Tibial nerve (tissue), 4 donors: ENCODE measurements at places on chromosomes 12 and 14.

GRCh38 chr14:61712137-61712536, 16.8 kb downstream of the HIF1A start:
- DNase-seq, result no peak

GRCh38 chr14:45198551-45198950, 54.5 kb downstream of the MIS18BP1 start:
- DNase-seq, result no peak

DNA sequence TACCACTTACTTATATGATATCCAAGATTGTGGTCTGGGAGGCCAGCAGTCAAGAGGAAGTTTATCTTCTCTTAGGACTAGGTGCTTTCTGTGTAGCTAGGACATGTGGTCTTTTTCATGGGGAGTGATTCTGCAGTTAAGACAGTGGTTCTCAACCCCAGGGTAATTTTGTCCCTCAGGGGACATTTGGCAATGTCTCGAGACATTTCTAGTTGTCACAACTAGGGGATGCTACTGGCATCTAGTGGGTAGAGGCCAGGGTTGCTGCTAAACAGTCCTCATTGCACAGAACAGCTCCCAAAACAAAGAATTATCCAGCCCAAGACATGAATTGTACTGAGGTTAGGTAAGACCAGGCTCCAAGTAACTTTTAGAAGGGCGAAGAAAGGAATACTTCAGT, 20.0 kb downstream of the AMDHD1 start:
- no peak for DNase-seq

- no peak for DNase-seq
Observed at GRCh38 chr12:56980268-56980667, 22.9 kb upstream of the RDH16 start.

DNA sequence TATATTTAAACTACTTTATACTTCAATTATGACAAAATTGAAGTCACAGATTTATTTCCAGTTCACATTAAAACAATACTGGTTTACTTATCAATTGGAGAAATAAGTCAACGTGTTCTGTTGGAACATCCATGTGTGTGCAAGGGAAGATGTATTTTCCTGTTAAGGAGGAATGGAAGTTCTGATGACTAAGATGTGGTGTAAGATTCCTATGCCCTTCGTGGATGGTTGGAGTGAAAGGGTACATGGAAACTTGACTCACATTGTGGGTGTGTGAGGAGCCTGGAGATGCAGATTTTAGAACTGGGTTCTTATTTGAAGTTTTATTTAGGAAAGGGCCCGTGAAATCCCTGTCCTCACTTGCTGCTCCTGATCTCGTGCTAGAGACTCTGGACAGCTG, 95.3 kb downstream of the CATSPERB start:
- no peak for DNase-seq

DNA sequence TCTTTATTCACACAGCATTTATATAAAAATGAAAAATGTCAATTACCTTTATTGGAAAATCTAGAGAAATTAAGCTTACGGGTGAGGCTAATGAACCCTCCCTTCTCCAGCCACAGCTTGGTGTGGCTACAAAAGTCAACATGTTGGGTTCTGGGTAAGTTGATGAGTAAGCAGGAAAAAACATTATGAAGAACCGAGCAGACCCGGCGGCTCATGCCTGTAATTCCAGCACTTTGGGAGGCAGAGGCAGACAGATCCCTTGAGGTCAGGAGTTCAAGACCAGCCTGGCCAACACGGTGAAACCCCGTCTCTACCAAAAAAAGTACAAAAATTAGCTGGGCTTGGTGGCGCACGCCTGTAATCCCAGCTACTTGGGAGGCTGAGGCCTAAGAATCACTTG, 10.9 kb downstream of the NAA25 start:
- DNase-seq, result no peak

DNA sequence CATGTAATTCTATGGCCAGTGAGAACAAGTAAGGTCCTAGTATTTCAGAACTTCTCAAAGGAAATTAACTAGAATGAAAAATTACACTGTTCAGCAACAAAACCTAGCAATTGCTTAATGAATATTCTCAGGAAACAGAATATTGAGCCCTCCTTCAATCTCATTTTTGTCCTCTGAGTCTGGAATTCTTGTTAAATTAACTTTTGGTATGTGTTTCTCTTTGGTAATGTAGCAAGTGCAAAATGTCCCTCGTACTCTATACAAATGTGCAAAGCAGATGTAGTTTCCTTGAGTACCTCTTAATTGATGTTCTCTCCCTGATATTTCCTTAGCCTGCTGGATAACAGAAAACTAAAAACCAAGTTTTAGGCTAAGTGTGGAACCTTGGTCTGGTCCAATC, 190.8 kb upstream of the CNOT2 start:
- no peak for DNase-seq

GRCh38 chr12:28583701-28584261, 393.5 kb downstream of the CCDC91 start:
- no peak for DNase-seq

GRCh38 chr12:48696626-48697025, 14.6 kb upstream of the KANSL2 start:
- DNase-seq, result no peak

DNA sequence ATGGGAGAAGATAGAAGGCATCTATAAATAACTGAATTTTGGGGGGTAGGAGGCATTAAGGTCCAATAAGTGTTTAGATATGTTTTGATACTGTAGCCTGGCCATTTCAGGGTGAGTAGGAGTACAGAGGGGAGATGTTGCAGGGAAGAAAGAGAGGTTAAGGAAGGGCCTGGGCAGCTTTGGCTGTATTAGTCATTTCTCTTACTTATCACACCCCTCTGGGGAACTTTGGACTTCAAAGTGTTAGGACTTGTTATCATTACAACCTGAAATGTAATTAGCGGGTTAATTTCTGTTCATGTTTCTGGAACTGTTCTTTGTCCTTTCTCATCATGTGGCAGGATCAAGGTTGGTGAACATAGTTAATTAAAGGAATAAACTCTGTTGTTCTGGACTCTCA, 40.3 kb downstream of the SUSD6 start:
- no peak for DNase-seq

DNA sequence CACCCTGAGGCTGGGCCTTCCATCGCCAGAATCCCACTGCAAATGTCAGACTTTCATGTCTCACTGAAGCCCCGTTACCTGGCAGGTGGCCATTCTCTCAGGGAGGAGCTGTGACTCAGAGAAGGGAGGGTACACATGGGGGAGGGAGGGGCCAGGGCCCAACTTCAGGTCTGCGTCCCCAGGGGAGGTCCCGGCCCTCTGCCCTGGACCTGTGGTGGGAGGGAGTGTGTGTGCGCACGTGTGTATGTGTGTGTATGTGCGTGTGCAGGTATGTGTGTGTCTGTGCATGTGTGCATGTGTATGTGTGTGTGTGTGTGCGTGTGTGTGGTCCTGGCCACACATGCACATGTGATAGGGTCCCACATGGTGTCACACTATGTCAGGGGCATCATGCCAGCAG, 50.9 kb downstream of the MVK start:
- DNase-seq, result no peak

- no peak for DNase-seq
Observed at GRCh38 chr12:52045794-52046199, 5.4 kb upstream of the NR4A1 start.

- no peak for DNase-seq
Observed at GRCh38 chr12:12877153-12877768, 14.1 kb upstream of the GPRC5A start.

GRCh38 chr14:63895510-63895909, 42.7 kb downstream of the SYNE2 start:
- DNase-seq, result no peak

DNA sequence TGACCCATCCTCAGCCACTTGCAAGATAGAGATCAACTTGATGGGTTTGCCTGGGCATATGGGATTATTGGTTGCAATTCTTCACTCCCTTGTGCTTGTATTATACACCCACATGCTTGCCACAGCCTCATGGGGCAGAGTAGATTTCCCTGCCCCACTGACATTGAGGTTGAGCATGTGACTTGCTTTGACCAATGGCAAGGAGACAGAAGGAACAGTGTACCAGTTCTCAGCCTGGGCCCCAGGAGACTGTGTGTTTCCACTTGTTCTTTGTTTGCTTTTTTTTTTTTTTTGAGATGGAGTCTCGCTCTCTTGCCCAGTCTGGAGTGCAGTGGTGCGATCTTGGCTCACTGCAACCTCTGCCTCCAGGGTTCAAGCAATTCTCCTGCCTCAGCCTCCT, 31.8 kb downstream of the CALM1 start:
- no peak for DNase-seq

DNA sequence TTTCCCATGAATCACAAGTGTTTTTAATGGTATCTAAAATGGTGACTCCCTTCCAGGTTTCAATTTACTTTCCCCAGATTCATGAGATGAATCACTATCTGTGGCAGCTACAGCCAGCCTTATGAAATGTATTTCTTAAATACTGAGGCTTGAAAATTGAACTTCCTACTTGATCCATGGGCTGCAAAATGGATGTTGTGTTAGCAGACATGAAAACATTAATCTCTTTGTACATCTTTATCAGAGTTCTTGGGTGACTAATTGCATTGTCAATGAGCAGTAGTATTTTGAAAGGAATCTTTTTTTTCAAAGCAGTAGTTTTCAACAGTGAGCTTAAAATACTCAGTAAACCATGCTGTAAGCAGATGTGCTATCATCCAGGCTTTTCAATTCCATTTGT, 250.8 kb downstream of the SLC6A15 start:
- DNase-seq, result no peak

GRCh38 chr14:67951529-67952135, 132.1 kb downstream of the RAD51B start:
- DNase-seq, result no peak

DNA sequence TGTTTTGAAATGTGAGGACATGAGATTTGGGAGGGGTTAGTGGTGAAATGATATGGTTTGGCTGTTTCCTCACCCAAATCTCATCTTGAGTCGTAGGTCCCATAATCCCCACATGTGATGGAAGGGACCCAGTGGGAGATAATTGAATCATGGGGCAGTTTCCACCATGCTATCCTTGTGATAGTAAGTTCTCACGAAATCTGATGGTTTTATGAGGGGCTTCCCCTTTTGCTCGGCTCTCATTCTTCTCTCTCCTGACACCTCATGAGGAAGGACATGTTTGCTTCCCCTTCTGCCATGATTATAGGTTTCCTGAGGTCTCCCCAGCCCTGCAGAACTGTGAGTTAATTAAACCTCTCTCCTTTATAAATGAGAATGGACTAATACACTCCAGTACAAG, 18.0 kb downstream of the GALNT6 start:
- no peak for DNase-seq

DNA sequence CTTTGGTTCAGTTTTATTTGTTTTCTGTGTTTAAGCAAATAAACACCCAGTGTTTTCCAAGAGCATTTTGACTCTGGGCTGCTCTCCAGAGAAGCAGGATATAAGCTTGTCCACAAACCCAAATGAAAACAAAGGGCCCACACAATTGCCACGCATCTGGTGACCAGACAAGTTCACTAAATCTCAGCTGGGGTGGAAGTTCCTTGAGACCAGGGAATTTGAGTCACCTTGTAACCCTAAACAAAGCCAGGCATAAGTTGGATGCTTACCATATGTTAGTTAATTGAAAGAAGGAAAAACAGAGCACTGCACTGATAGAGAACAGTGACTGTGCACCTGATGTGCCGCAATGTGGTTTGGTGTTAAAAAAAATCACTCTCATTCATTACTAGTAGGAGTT, 1.6 kb upstream of the TXNRD1 start:
- no peak for DNase-seq

- no peak for DNase-seq
Observed at GRCh38 chr14:60651796-60652673, 2.8 kb upstream of the SIX1 start.

DNA sequence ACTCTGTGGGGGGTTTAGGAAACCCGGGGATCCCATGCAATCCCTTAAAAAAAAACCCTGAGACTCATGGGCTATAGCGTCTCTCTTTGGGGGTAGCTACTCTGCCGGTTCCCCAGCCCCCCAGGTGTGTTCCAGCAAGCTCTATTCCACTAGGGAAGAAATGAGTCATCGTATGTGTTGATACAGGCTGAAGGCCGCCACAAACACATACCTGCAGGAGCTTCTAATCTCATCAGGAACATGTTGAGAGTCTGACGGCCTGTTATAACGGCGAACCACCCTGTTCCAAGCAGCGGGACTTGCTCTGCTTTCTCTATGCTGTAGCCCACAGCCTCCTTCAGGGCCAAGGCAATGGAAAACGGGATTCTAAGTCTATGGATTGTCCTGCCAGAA, 977 bp upstream of the KRT5 start:
- DNase-seq, result no peak

DNA sequence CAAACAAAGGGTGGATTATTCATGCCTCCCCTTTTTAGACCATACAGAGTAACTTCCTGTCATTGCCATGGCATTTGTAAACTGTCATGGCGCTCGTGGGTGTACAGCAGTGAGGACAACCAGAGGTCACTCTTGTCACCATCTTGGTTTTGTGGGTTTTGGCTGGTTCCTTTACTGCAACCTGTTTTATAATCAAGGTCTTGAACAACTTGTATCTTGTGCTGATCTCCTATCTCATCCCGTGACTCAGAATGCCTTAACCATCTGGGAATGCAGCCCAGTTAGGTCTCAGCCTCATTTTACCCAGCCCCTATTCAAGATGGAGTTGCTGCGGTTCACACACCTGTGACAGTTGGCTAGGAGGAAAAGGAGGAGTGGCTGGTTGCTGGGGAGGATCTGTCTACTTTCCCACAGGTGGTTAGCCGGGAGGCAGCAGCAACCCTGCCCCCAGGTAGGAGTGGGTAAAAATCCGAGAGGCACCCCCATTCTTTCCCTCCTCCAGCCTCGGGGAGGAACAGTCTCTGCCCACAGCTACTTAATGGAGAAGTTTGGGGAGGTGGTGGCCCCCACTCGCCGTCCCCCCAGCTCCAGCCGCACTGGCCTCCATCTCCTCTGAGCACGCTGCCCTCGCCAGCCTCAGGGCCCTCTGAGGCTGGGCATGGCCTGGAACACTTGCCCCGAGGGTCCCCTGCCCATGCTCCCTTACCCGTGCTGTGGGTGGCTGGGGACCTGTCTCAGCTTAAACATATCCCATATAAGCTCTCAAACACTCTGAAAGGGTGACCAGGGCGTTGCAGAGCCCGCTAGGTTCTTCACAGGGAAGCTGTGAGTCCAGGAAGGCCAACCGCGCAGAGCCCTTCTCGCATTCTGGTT, 41.7 kb downstream of the SMIM41 start:
- DNase-seq, result no peak

- DNase-seq, result no peak
Observed at GRCh38 chr14:71438684-71439083, 493.5 kb upstream of the RGS6 start.

GRCh38 chr12:127771546-127771945, 495.4 kb upstream of the TMEM132C start:
- no peak for DNase-seq

DNA sequence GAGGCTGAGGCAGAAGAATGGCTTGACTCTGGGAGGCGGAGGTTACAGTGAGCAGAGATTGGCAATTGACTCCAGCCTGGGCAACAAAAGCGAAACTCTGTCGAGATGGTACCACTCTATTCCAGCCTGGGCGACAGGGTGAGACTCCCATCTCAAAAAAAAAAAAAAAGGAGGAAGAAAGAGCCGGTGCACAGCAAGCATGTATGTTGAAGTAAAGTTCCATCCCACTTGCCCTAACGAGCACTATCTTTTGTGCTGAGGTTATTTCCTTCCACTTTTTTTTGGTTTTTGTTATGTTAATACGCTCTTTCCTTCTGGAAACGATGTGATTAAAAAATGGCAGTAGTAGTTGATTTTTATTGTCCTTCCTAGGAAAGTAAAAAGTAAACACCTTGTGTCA, 19.5 kb upstream of the GOLGA5 start:
- no peak for DNase-seq
